ENCODE measurements at places on chromosomes 4 and X.

DNA sequence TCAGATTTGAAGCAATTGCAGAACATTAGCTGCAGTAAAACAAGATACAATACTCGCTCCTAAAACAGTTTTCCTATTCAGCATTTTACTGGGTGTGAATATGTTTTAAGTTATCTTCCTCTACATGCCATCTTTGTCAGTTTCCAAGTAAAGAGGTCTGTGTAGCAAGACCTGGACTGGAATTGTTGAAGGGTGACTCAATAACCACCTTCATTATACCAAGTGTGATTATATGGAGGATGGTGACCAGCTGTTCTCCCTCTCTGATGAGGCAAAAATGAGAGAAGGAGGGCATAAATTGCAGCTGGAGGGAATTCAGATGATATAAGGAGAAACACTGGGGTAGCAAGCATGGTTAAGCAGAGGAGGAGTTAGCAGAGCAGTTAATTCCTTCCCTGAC is 922.1 kb upstream of the SLIT2 start:
- no peak for DNase-seq

GRCh38 chr4:136803433-136803832 is 728.9 kb downstream of the PCDH18 start:
- DNase-seq, result no peak

GRCh38 chr4:40205259-40206198 is 8.7 kb downstream of the RHOH start:
- no peak for DNase-seq

- no peak for DNase-seq
These were observed 138.6 kb downstream of the AMELX start for GRCh38 chrX:11431786-11432185.

DNA sequence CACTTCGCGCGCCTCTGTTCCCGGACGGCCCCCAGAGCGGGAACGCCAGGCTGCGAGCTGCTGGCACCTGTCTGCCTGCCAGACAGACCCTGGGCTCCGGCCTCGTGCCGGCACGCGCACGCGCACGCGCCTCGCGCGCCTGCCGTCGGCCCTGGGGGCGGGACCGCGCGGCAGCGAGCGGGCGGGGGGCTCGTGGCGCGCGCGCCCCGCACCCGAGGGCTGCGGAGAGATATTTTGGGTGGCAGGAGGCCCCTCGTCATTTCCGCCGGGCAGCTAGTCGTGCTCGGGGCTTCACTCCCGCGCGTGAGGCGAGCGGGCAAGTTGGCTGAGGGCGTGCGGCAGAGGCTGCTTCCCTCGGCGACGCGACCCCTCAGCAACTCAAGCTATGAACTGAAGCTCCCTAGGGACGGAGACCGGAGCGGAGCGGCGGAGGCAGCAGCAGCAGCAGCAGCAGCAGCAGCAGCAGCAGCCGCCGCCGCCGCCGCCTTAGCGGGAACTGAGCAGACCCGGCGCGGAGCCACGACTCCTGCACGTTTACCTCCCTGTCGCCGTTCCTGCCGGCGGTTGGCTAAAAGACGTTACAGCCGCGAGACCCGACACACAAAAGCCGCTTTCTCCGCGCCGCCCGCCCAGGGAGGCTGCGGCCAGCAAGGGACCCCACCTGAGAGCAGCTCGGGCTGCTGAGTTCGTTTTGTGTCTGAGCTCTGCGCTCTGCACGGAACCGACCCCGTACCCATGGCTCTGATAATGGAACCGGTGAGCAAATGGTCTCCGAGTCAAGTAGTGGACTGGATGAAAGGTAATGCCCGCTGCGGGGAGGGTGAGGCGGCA is at the start of gene CNKSR2:
Gene CNKSR2 (plus strand): TSS at position 256 of the 831 bp plus-strand sequence. CDS start 480 bp downstream, at position 736.
- DNase-seq, result peak; percentile 75

DNA sequence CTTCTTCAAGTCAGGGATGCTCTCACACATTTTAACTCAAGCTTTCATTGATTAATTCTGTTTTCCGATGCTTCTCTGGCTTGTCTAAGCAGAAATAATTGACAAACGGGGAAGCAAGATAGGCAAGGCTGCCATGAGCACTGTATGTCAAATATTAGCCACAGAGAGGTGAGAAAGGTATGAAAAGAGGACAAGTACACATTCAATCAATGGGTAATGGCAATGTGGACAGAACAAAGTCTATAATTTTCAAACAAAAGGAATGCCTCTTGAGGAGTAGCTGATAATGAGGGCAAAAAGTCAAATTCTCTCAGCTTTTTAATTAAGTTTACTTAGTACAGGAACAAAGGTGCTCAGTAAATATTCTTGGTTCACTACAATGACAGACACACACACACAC is 19.6 kb downstream of the COX7B2 start:
- DNase-seq, result no peak

- no peak for DNase-seq
These were observed 32.0 kb upstream of the SMARCAD1 start for GRCh38 chr4:94175553-94176261.

- DNase-seq, result no peak
These were observed 6.2 kb downstream of the CHIC2 start for GRCh38 chr4:54058171-54058570.

- no peak for DNase-seq
These were observed 594 bp downstream of the MSMO1 start for GRCh38 chr4:165328101-165328425.

DNA sequence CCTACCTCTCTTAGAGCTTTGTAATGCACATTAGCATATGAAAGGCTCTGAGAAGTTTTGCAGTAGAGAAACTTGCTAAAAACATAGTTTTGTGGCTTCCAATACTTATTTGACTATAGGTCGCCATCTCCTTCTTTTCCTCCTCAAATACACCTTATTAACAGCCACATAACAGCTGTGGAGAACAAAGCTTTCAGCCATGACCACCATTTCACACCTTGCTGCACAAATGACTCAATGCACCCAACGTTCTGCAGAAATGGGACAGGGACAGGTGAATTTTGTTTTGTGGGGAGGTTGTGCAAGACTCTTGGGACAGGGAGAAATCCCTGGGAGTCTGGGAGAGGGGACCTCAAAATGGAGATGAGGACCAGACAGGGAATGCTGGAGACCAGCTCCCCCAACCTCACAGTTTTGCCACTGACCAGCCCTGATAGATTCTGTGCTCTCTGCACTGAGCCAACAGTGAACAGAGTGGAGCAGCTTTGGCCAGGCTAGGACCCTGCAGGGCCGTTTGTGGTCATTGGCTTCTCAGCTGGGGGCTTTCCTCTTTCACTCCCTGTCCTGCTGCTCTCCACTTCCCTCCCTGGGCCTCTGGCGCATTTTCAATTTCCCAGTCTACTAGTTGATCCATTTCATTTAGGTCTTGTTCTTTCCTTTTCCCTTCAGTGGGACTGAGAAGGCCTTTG is 16.6 kb downstream of the FRMPD3 start:
- DNase-seq, result no peak

DNA sequence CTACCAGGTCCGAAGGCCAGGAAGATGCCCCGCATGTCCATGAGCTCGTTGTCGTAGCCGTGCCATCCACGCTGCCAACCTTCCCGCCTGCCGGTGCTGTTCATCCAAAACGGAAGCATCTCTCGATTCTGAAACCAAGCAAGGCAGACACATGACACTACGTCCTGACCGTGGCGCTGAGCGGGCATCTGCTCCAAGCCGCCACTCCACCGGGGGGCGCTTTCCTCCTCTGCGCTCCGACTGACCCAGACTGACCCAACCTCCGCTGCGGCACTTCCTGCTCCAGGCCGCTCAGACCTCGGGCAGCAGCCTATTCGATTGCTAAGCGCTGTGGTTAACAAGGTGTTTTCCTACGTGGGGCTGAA is 120.5 kb downstream of the ENPP6 start:
- DNase-seq, result no peak

DNA sequence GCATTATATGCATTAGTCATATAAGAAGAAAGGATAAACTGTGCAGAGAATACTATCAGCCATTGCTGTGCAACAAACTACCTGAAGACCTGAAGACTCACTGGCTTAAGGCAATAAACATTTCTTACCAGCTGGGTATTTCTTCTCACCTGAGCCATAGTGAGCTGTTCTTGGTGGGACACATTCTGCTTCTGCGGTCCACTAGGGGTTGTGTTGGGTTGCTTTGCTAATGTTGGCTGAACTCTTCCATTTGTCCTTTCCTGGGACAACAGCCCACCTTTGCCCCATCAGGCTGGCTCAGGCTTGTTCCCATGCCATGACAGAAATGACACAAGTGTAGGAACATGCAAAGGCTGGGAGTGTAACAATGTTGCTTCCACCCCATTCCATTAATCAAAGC is 388.6 kb downstream of the PCDH7 start:
- no peak for DNase-seq

GRCh38 chr4:47817275-47817674 is 20.6 kb downstream of the CORIN start:
- DNase-seq, result no peak

DNA sequence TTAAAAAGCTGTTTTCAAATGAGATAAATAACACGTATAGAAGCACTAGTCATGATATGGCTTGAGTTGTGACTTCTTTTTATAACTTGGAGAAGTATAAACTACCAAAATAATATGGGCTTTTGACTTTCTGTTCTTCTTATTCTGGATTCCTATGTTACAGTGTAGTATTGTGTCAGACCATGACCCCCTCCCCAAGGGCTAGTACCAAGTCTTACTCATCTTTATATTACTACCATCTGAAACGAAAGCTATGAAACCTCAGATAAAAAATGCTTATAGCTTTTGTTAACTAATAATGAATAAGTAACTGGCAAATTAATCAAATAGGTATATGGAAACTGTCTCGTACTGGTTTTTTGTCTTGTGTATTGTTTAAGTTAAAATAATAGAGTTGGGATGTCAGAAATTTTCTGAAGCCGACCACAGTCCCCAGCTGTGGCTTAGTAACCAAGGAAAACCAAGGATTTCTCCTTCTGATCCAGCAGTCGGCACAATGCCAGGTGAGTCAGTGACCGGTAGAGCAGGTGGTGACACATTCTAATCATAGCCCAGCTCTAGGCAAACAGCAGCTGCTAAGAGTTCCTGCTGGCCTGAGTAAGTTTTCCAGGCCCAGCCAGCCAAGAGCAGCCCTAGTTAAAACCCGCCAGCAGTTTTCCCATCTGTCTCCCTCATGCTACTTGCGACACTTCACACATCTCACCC is 163.3 kb upstream of the PRDX4 start:
- DNase-seq, result no peak

DNA sequence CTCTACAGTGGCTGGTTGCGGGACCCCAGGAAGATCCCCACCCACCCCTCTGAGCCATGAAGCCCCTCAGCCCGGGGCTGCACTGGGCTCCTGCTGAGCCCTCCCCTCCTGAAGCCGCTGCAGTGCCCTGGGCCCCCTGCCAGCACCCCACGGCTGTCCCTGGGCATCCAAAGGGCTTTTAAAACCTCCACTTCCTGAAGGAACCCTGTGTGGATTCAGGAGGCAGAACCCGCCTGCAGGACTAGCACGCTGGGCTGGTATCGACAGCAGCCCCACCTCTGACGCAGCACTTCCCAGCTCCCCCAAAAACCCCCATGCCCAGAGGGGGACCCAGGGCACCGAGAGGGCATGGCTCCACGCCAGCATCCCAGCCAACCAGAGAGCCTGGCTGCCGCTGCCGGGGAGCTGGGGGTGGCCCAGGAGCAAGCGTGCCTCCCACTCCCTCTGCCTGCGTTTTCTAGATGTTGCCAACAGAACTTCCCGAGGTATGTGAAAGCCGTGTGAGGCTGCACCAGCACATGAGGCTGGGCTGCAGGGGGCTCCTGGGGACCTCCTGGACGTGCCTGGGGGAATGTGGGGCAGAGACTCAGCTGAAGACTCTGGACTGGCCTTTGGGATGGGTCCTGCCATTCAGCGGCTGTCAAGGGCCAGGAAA is 6.3 kb downstream of the MXD4 start:
- no peak for DNase-seq

- peak; percentile 44 for DNase-seq
These were observed 27.0 kb downstream of the EIF2S3 start for GRCh38 chrX:24081661-24082154.

DNA sequence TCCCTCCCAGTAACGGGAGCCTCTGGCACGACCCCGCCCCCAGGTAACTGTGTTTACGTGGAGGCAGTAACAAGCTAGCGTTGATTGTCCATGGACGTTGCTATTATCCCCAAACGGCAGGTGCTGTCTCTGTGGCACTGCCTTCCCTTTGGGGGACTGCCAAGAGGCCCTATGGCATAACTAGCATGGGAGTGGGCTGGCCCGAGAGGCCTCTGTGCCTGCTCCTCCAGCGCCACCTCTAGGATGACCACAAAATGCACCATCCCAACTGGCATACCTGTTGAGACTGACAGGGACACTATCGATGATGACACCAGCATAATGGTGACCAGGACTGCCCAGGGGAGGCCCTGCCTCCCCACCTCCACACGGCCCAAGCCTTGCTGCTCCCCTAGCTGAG is 1.5 kb downstream of the SRPK3 start:
- DNase-seq, result no peak

GRCh38 chrX:152958047-152958446 is 35.9 kb downstream of the PNMA5 start:
- DNase-seq, result no peak

- no peak for DNase-seq
These were observed 96.3 kb upstream of the WDR1 start for GRCh38 chr4:10212901-10213300.

DNA sequence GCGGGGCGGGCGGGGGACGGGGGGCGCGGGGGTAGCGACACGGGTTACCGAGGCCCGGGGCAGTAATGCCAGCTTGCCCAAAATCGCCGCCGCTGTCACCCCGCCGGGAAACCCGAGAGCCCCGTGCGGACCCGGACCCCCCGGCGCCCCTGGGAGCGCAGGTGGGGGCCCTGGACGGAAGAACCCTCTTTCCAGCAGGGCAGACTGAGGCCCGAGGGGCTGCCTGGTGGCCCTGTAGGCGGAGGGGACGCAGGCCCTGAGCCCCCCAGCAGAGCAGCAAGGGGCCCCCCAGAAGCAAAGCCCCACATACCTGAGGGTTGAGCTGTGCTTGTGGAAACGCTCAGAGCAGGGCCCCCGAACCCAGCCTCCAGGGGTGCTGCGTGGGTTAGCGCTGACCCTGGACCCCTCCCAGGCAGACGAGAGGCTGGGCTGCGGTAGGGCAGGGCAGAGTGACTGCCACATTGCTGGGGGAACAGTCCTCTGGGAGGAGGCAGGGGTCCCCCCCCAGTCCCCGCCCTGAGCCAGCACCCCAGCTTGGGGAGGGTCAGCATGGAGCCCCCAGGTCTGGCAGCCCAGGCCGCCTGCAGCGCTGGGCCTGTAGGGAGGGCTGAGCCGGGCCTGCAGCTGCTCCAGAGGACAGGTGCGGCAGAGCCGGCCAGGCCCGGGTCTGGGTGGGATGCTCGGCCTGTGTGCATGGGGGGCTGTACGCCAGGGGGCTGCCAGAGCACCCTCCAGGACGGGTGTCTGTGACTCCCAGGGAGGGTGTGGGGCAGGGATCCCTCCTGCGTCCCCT is 646 bp downstream of the DOK7 start:
- no peak for DNase-seq

- DNase-seq, result no peak
These were observed 559.0 kb upstream of the AMOT start for GRCh38 chrX:113399506-113400192.
